Mucosa of gallbladder (tissue), 1 donor: ENCODE measurements at places on chromosomes 2 and 18.

DNA sequence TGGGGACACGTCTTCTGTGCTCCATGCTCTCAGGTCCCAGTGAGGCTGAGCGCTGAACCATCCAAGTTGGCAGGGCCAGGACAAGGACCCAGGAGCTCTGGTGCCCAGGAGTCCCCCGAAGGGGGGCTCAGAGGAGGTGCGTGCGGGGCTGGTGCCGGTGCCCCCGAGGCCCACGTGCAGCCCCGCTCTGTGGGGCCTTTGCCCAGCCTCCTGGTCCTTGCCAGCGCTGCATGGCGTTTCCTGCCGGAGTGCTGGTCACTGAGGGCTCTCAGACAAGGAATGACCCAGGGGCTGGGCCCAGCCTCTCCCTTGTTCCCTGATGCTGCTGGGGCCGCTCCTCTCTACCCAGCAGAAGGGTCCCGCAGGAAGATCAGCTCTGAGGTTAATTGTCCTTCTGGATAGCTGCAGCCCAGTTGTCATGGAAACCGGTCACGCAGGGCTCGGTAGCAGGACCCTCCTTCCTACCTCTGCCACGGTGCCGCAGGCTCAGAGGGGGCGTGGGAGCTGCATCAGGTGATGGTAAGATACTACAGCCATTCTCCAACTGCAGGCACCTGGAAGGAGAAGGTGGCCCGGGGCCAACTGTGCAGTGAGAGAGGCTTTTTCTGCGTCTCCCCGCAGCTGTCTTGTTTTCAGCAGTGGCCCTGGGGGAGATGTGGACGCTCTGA is 64.5 kb downstream of the RRM2 start:
- no peak for DNase-seq

DNA sequence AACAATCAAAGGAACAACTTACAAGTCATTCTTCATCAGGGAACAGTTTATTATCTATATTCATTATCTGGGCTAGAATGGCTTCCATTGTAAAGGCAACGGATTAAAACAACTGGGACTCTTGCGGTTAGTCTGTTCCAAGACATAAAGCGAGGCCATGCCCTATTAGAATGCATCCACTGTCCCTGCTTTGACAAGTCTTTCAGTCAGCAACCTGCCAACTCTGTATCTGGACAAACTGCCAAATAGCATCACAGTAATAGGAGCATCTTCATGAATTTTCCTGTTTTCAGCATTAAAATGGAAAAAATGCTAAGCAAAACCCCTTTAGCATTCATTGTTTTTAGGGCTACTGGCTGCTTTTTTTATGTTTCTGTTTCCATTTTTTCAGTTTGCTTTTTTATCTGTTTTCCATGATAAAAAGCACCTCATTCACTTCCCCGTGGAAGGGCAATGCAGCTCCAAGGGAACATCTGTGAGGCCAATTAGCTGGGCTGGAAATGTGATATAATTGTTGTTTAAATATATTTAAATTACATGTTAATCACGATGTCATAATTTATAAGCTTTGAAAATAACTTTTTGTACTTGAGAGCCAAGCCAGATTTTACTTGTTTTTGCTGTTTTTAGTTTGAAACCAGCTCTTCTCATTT is 834.3 kb downstream of the CPS1 start:
- no peak for DNase-seq

- DNase-seq, result no peak
Measured at GRCh38 chr2:178799305-178799704, 7.9 kb downstream of the TTN start.

DNA sequence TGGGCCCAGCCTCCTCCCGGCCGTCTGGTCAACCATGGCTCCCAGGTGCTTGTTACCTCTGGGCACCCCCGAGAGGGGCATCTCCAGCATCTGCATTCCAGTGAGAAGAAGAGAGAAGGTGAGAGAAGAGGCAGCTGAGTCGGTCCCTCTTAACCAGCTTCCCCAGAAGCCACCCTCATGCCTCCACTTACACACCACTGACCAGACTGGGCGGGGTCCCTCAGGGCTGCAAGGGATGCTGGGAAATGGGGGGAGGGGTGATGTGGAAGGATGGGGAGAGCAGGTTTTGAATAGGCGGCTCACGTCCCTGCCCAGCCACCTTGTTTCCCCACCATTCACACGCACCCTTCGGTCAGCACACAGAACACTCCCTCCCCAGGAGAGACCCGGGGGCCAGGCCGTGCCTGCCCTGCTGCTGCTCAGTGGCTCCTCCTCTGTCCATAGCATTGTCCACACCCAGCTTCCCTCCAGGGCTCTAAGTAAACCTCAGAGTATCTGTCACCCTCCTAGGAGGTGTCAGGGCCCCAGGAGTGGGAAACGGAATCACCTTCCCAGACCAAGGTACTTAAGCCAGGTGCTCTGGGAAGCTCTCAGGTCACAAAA is 34.7 kb downstream of the GBX2 start:
- no peak for DNase-seq

GRCh38 chr2:96427917-96428316 is 77.2 kb downstream of the NEURL3 start:
- no peak for DNase-seq

DNA sequence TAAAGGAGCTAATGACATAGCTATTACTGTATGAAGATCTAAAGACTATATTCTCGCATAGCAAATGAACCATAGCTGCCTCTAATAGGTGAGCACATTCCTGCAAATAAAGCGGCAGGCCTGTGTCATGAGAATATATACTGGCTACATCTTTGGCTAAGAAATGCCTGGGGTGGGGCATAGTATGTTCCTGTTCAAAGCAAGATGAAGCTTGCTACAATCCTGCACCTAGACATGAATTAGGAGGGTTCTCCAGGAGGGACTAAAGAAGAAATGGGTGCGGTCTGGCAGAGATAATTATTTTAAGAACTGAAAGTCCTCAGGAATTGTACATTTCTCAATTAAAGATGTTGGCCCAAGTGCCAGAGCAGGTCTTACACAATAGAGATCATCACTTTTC is 46.8 kb upstream of the PLA2R1 start:
- no peak for DNase-seq

- no peak for DNase-seq
Measured at GRCh38 chr2:26970928-26971627, 641 bp downstream of the MAPRE3 start.

DNA sequence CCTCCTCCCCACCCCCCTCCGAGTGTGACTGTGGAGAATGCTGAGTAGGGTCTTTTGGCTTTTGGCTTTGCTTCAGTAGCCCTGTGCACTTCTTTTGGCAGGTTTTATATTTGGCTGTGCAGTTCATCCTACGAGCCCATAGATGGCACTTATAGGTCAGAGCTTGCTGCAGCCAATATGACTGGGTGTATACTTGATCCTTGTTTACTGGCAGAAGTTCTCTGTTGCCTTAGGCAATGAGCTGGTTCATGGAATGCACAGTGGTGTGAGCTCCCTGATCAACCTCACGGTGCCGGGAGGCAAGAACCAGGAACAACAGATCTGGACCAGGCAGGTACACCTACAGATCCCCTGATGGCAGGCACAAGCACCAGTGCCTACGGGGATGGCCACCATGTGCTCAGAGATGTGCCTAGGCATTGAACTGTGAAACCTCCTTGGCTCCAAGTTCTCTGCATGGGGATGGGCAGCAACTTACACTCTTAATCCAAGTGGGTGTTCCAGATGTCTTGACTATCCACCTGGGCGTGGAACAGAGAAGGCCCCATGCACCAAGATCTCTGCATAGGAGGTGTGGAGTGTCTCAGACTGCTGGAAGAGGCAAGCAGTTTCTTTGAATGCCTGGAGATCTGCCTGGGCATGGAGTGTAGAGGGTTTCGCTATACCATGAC is 190.4 kb downstream of the KIAA1328 start:
- DNase-seq, result no peak

DNA sequence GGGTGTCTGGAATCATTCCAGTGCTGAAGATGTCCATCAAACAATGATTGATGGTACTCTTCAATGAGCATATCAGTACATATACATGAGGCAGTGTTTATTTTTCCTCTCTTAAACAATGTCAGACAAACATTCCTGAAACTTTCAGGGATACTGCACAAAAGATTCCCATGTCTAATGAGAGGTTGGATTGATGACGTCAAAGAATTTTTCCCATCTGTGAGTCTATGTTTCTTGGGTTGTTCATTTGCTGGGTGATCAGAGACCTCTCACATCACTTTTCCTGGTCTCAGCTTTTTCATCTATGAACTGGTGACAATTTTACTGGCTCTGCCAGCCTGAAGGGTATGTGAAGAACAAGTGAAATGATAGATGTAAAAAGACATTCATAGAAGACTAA is 325.5 kb downstream of the EN1 start:
- DNase-seq, result no peak

DNA sequence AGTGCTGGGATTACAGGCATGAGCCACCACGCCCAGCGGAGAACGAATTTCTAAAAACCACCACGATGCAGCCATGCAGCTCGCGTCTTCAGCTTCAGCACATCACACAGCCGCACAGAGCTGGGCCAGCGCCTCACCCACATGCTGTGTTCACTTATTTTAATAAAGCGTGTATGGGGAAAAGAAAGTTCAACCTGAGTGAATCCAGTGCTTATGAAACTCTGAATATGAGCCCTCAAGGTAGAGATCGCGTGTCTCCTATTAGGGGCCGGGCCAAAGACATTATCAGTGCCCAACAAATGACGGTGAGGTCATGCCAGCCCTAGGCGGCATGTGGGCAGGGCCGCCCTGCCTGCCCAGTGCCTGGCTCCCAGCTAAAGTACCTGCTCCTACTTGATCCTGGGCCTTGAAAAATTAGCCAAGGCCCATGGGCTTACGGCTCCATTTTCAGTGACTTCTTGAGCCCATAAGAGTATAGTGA is 44.3 kb downstream of the SPRED2 start:
- DNase-seq, result no peak

- DNase-seq, result no peak
Measured at GRCh38 chr2:219772103-219772635, 144.7 kb downstream of the SLC4A3 start.

GRCh38 chr2:10415048-10415447 is 33.1 kb downstream of the ODC1 start:
- no peak for DNase-seq

GRCh38 chr18:64474773-64475172 is 325.9 kb upstream of the LINC00305 start:
- DNase-seq, result no peak

GRCh38 chr2:200188876-200189275 is 117.6 kb upstream of the SPATS2L start:
- DNase-seq, result no peak

DNA sequence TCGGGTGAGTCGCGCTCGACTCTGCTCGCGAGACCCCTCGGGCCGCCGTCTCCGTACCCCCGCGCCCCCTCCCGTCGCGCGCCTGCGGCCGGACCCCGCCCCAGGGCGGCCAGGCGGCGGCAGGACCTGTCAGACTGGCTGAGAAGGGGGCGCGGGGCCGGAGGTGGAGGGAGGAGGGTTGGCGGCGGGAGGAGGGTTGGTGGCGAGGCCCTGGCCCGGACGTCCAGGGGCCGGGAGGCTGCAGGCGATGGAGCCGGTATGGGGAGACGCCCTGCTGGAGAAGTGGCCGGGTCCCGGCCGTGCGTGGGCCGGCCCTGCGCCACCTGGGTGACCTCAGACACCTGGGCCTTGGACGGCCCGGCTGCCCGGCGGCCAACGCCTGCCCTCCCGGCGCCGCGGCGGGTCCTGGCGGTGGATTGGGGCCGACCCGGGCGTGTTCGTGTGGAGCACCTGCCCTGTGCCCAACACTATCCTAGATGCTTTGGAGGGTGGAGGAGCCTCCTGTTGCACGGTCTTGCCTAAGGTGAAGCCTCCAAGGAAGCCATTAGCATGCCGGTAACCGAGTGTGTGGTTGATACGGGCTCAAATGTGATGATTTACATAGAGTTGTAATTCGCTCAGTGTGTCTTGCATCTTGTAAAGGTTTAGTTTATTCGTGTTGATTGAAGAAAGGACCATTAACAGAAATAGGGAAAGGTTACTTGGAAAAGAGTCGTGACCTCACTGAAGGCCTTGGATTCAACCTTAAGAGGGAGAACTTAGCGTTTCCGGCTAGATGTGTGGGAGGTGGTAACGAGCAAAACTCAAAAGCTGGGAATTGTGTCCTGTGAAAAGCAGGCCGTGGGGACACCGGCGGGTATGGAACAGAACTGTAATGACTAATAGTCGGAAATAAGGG is 550 bp downstream of the MYL12B start:
- DNase-seq, result no peak

DNA sequence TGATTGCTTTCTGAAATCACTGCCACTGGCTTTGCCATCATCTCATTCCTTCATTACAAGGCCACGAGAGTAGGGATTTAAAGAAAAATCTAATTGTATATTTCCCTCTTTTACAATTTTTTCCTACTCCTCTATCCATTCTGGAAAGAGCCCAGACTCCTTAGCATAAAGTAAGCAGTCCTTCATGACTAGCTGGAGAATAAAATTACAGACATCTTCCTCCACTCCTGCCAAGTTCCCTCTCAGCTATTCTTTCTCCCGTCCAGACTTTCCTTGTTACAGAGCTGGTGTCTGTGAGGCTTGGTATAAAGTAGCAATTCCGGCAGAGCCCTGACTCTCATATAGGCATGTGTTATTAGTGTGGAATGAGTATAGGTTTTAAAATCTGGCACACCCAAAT is 806.8 kb downstream of the PLCL1 start:
- no peak for DNase-seq

GRCh38 chr18:45509535-45509934 is 105.7 kb upstream of the SLC14A2 start:
- DNase-seq, result no peak

- peak; percentile 36 for DNase-seq
Measured at GRCh38 chr2:120398996-120399888, 53.3 kb downstream of the INHBB start.

DNA sequence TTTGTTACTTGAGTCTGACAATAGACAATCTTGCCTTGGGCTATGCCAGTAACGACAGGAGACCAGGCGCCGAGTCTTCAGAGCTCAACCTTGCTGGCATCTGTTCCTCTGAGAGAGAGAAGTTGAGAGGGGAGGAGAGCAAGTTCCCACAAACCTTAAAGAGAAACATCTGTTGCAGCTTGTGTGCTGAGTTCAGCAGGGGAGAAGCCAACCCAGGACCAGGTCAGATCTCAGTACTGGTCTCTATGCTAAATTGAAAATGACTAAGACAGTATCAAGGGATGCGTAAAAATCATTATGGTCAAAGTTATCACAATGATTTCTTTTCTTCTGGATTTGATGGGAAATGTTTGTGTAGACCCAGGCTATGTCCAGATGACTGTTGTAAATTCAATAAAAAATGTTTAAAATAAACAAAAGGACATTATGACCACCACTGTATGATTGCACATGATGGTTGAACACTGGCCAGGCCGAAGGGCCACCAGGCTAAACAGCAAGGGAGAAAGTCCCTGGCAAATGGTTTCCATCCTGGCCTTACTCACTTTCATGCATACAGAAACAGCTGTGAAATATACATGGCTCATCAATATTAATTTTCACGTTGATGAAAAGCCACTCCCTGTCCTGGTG is 100.3 kb upstream of the PMAIP1 start:
- no peak for DNase-seq

GRCh38 chr18:11839556-11839955 is 11.7 kb upstream of the CHMP1B start:
- DNase-seq, result no peak

GRCh38 chr2:30038419-30038818 is 108.4 kb upstream of the YPEL5 start:
- no peak for DNase-seq
